HS-27A (cell line): ENCODE measurements at places on chromosomes 2 and 18.

DNA sequence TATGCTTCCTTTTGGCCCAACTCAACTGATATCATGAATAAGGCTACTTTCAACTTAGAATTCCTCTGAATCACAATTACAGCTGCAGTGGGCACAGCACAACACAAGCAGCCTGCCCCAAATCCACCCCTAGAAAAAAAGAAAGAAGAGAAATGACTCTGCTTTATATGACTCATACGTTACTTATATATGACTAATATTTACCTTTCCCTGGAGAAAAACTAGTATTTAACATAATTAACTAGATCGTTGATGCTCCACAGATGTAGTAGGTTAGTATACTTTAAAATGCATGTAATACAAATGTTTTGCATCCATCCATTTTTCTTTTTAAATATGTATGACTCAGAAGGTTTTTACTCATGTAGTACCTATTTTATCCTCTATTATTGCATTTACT, 133.3 kb upstream of the UNC80 start:
- no peak for DNase-seq

DNA sequence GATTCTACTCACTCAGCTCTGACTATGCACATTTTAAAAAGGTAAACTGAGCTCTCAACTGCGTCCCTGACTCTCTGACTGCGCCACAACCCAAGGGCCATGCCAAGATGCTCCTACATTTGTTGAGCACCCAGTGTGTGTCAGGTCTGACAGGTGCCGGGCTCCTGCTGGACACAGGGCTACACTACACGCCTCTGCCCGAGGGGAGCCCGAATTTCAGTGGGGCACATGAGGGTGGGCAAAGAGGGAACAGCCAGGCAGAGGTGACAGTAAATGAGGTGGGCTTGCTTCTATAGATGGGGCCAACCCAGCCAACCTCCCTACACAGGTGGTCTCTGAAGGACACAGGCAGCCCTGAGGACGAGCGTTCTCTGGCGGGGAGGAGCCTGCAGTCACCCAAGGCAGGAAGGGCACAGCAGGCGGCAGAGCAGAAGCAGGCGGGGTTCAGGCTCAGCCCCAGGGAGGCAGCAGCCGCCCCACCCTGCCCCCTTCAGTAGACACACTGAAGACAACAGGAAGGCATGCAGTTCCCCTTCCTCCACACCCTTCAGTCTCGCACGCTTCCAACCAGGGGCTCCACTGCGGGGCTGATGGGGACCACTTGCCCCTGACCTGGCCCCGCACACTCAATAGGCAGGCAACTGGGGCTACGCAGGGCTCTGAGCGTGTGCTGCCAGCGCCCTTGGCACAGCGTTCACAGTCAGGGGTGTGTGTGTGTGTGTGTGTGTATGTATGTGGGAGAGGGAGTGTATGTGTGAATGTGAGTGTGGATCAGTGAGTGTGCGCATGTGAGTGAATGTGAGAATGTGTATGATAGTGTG, 98.4 kb downstream of the UXS1 start:
- no peak for DNase-seq

- no peak for DNase-seq
Observed at GRCh38 chr2:88500691-88501090, 48.2 kb upstream of the FOXI3 start.

DNA sequence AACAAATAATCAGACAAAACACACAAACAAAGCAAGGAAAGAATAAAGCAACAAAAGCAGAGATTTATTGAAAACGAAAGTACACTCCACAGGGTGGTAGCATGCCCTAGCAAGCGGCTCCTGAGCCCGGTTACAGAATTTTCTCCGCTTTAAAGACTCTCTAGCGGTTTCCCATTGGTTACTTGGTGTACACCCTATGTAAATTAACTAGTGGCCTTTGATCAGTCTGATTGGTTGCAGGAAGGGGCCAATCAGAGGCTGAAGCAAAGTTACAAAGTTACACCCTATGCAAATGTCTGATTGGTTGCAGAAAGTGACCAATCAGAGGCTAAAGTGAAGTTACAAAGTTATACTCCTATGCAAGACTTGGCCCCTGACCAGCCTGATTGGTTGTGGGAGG, 242.9 kb downstream of the LDLRAD4 start:
- no peak for DNase-seq

GRCh38 chr2:8684540-8684877, 2.7 kb downstream of the ID2 start:
- DNase-seq: no peak

GRCh38 chr18:9826685-9827084, 59.1 kb upstream of the TXNDC2 start:
- no peak for DNase-seq

- no peak for DNase-seq
Observed at GRCh38 chr2:186125156-186125555, 360.9 kb upstream of the ZC3H15 start.

DNA sequence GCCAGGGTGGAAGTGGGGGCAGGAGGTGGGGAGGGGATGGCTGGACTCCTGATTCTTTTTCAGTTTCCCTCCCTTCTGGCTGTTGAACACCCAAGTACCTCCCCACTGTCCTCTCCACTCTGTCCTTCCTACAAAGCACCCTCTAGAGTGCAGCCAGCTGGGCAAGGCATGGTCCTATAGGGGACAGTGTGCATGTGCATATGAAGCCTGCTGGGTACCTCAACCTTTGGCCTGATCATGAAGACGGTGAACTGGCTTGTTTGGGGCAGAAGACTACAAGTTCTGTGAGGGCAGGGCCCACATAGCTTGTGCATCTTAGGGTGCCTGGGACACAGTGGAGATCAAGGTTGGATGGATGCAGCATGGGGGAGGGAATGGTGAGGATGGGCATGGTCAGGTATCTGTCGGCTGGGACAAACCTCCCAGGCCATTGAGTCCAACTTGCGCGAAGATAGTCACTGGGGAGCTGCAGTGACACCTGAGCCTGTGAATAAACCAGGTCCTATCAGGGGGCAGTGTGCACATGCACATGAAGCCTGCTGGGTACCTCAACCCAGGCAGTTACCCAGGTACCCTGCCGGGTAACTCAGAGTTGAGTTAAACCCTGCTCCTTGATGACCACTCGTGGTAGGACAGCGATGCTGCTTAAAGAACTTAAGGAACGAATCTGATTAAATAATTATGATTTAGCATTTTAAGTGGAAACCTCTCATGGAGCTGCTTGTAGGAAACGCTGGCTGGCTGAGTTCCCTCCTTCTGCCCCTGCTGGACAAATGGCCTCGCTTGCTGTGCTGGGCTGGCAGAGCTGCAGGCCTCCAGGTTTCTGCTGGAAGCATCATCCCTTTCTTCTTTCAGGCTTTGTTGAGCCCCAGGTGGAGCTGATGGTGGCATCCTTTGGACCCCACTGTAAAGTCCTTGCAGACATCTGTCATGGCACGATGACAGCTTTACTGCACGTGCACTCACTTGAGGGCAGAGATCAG, 84.0 kb downstream of the POLR1A start:
- DNase-seq: no peak

DNA sequence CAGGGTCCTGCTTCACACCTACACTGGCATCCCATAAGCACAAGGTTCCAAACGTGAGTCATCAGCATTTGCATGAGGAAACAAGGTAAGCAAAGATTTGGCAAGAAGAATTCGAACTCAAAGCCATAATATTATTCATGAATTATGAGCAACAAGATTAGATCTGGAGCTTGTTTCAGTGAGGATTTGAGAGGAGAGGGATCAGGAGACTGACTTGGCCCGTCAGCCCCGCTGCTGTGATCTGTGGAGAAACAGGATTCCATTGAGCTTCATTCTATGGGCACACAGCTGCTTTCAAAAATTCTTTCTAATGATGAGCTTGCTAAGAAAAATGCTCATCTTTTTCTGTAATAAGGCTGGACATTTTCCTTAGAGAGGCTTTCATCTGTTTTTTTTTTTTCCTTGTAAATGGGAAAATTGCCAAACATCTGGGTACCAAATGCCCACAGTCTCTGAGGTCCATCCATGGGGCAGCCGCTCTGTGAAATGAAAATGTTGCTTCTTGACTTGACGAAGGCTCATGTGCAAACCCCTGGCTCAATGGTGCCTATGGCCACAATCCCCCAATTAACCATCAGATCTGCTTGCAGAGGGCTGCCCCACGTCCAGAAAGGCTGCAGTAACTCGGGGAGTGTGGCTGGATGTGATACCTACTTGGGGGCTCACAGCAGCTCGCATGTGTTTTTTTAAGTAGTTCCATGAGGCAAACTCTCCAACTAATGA, 179.3 kb downstream of the TMEM18 start:
- DNase-seq: no peak

- peak; percentile 4 for DNase-seq
Observed at GRCh38 chr2:236769981-236770671, 200.5 kb downstream of the ACKR3 start.

- no peak for DNase-seq
Observed at GRCh38 chr2:68812251-68812650, 58.9 kb downstream of the BMP10 start.

GRCh38 chr18:77145364-77145901, 12.8 kb upstream of the MBP start:
- DNase-seq: no peak

DNA sequence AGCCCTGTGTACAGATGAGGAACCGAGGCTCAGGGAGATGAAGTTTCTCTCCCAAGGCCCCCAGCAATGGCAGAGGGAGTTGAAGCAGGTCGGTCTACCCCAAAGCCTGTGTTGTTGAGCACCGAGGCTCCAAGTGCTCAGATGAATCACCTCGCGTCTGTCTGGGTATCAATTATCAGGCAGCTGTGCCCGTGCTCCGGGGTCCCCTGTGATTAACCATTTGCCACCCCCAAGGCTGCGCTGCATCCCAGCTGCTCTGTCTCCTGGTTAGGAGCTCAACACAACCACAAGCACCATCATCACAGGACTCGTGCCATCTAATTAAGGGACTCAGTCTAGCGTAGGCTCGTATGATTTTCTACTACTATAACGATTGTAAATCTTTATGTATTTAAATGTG, 27.1 kb downstream of the LIPG start:
- no peak for DNase-seq

- no peak for DNase-seq
Observed at GRCh38 chr2:237471438-237472186, 15.4 kb upstream of the MLPH start.

DNA sequence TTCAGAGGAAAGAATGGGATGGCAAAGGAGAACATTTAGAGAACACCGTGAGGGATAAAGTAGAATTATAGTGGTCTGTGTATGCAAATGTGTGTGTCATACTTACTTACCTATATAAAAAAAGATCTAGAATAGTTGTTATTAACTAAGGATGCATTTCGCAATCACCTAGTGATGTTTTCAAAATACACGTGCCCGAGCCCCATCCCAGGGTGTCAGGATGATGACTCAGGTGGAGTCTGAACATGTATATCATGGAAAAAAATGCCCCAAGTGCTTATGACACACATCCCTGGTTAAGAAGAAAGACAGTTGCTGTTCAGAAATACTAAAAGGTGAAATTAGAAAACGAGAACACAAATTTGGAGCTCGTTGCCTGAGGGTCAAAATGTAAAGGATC, 109.0 kb downstream of the CERS6 start:
- DNase-seq: no peak

GRCh38 chr18:13720123-13720522, 6.2 kb downstream of the FAM210A start:
- DNase-seq: no peak

GRCh38 chr2:41782306-41783158, 265.3 kb upstream of the PKDCC start:
- DNase-seq: no peak

DNA sequence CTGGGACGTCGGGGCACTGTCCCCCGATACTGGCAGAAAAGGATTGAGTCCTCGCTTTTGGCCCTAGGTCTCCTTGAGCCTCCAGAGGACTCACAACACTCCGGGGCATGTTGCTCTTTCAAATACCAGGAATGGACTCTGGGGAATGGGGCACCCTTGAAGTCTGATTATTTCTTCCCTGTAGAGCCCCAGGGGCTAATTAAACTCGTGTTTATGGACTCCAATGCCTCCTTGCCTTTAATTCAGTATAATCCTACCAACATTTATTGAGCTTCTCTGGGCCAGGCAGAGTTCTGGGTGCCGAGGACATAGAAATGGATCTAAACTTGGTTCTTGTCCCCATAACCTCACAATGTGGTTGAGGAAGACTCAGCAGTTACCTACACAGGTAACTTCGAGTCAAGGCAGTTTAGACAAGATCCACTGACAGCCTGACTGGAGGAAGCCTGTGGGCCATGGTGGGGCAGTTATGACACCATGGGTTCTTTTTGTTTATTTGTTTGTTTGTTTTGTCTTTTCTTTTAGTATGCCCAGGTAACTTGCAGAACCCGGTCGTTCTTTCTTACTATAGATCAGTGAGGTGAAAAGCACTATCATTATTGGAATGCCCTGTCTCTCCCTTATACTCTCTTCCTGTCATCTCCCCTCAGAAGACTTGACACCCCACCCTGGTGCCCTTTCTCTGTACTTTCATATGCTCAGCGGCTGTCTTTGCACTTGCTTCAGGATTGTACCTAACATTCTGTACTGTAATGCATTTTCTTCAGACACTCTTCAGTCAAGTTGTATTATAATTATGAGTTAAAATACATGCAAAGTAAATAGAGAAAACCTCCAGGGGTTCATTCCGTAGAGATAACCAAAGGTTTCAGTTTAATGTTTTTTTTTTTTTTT, 3.2 kb downstream of the CFLAR start:
- DNase-seq: no peak

DNA sequence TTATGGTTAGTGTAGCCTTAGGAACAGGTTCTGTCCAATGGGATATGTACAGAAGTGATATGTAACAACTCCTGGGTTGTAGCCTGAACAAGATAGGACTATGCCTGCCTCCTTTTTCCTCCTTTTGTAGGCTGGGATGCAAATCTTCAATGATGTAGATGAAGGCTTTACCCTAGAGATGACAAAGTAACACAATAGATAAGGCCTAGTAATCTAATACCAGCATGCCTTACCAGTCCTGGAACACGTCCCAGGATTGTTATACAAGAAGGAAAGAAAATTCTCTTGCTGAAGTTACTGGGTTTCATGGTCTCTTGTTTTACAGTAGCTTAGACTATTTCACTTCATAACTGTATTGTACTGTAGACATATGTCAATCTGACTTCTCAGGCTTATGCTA, 192.1 kb downstream of the OTX1 start:
- DNase-seq: no peak

DNA sequence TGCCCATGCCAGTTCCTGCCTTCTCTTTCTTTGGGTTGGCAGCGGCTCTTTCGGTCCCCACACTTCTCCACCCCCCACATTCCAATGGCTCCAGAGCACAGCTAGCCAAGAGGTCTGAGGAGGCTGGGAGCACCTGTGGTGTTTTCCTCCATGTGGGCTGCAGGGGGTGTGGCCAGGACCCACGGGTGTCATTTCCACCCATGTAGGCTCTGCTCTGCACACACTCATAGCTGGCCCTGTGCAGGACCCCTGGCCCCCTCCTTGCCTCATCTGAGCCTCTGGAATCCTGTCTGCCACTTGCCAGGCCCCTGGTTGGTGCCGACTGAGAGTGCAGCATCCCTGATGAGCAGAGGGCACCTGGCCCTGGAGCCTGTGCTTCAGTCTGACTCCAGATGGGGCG, 46.3 kb downstream of the DYSF start:
- DNase-seq: no peak
